ENCODE measurements at places on chromosomes 7 and 10. TPM values are rescaled to one million over a fixed set of nuclear protein-coding genes. Genes with fewer than 3 reads are reported as not detected.

CCL24 gene
- total RNA-seq = not detected

DNA sequence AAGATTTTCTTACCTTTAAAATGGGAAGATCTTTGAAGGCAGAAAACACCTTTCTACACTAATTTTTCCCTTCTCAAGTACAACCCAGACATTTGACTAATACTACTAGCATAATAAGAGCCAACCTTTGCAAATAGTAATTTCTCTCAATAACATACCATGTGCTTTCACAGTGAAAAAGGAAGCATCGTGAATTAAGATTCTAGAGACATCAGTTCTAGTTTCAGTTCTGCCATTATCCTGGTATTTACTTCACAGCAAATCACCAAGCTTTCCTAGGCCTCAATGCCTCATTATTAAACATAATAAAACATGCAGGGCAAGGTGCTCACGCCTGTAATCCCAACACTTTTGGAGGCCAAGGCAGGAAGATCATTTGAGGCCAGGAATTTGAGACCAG is 24.9 kb downstream of the GSAP start:
- DNase-seq = no peak

MAGI2 gene
- 37.4 TPM for total RNA-seq

DNA sequence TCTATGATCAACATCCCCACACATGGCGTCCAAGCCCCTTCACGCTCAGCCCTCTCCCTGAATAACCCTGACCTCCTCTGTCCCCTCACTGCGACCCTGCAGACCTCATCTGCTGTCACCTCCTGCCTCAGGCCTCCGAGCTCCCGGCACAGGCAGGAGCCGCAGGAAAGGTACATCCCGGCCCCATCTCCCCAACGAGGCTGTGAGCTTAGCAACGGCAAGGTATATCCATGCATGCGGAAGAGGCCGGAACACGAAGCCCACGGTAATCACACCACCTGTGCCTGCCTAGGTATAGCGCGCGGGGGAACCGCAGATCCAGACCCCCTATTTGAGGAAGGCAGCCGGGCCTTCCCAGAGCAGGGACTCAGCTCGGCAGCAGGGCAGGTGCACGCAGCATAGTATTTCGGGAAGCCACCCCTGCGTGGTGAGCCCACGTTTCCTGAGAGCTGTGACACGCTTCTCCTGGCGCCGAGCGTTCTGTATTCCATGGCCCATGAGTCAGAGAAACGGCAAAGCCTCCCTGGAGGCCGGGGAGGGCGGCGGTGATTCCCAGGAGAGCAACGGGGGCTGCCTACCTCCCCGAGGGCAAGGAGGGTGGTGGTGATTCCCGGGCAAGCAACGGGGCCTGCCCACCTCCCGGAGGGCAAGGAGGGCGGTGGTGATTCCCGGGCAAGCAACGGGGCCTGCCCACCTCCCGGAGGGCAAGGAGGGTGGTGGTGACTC is 50.1 kb upstream of the DNAAF5 start:
- DNase-seq = no peak
